ENCODE measurements at places on chromosomes 13 and 19. TPM values are rescaled to one million over a fixed set of nuclear protein-coding genes. Genes with fewer than 3 reads are reported as not detected.

The ZNF534 gene
- total RNA-seq = 0.17 TPM

The OR7D2 gene
- 0.17 TPM for total RNA-seq

The ZNF99 gene
- not detected for total RNA-seq

The SPTBN4 gene
- total RNA-seq = 6.6 TPM

The ZNF492 gene
- 0.50 TPM for total RNA-seq

The VSIG10L gene
- total RNA-seq = 0.26 TPM

The ZSCAN5C gene
- not detected for total RNA-seq

The FSD1 gene
- total RNA-seq = 8.7 TPM

The TMEM272 gene
- total RNA-seq = not detected

The CCDC70 gene
- not detected for total RNA-seq

The IFNL1 gene
- total RNA-seq = not detected

The C1QTNF9 gene
- under 0.01 TPM for total RNA-seq

The URAD gene
- total RNA-seq = not detected

The PSG1 gene
- 0.51 TPM for total RNA-seq

The RASIP1 gene
- total RNA-seq = 0.99 TPM

The SDHAF1 gene
- 7.8 TPM for total RNA-seq

The POMP gene
- 67.7 TPM for total RNA-seq

The HAUS8 gene
- total RNA-seq = 2.1 TPM

The PTPRH gene
- total RNA-seq = 7.7 TPM

The CEACAM7 gene
- total RNA-seq = not detected

The GNG7 gene
- total RNA-seq = 0.83 TPM

The N4BP2L1 gene
- 5.9 TPM for total RNA-seq

The ZNF790 gene
- total RNA-seq = 9.2 TPM
